ENCODE measurements at places on chromosomes 5 and 9. TPM values are rescaled to one million over a fixed set of nuclear protein-coding genes. Genes with fewer than 3 reads are reported as not detected.

The KCNV2 gene
- not detected for total RNA-seq

The SMIM33 gene
- not detected for total RNA-seq

The AUH gene
- 8.7 TPM for total RNA-seq

The FRMPD1 gene
- not detected for total RNA-seq

The PAIP1 gene
- total RNA-seq = 117 TPM

The SPATA31A3 gene
- total RNA-seq = not detected

DNA sequence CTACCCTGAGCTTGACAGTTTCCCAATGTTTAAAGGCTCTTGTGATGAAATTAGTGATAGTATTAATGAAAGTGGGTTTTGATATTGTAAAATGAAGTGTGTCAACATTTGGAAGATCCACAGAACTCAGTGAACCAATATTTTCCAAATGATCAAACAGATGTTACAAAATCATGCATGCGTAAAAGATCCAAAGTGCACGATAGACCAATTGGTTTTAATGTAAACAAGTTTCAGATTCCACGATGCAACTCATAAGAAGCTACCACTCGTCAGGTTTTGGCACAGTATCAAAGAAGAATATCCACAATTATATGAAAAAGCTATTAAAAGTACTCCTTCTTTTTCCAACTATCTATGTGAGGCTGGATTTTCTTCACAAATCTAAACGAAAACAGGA lies 82.3 kb downstream of the SLC38A9 start:
- no peak for DNase-seq
- no peak overlapping the region for H3K4me3 ChIP-seq
- no peak overlapping the region for H3K27ac ChIP-seq

- H3K4me3 ChIP-seq = no peak overlapping the region
- H3K27ac ChIP-seq = no peak overlapping the region
- peak; percentile 45 for DNase-seq
Measured at GRCh38 chr9:129278391-129279237, 100.6 kb upstream of the IER5L start.

GRCh38 chr5:94240993-94241651 lies 377.3 kb downstream of the KIAA0825 start:
- H3K27ac ChIP-seq = peak overlapping the region; percentile 59
- H3K27me3 ChIP-seq = no peaks in the 10 kb centered on the region
- H3K36me3 ChIP-seq = no peaks in the 10 kb centered on the region
- peak; percentile 73 for DNase-seq
- peak overlapping the region; percentile 20 for H3K4me3 ChIP-seq

- H3K36me3 ChIP-seq = 0 out of 2 replicates have a peak, but pooled peaks cover 3% of the 10 kb centered on the region
- H3K27ac ChIP-seq = no peak overlapping the region
- no peak overlapping the region for H3K4me3 ChIP-seq
- H3K27me3 ChIP-seq = no peaks in the 10 kb centered on the region
- H3K4me1 ChIP-seq = peaks cover 10% of the 10 kb centered on the region
Measured at GRCh38 chr9:33019797-33020196, 5.3 kb upstream of the DNAJA1 start.

- no peak for DNase-seq
- no peaks in the 10 kb centered on the region for H3K36me3 ChIP-seq
- H3K4me1 ChIP-seq = peaks cover 10% of the 10 kb centered on the region
- no peak overlapping the region for H3K27ac ChIP-seq
- H3K27me3 ChIP-seq = no peaks in the 10 kb centered on the region
Measured at GRCh38 chr5:157913575-157913974, 54.6 kb upstream of the CLINT1 start.

DNA sequence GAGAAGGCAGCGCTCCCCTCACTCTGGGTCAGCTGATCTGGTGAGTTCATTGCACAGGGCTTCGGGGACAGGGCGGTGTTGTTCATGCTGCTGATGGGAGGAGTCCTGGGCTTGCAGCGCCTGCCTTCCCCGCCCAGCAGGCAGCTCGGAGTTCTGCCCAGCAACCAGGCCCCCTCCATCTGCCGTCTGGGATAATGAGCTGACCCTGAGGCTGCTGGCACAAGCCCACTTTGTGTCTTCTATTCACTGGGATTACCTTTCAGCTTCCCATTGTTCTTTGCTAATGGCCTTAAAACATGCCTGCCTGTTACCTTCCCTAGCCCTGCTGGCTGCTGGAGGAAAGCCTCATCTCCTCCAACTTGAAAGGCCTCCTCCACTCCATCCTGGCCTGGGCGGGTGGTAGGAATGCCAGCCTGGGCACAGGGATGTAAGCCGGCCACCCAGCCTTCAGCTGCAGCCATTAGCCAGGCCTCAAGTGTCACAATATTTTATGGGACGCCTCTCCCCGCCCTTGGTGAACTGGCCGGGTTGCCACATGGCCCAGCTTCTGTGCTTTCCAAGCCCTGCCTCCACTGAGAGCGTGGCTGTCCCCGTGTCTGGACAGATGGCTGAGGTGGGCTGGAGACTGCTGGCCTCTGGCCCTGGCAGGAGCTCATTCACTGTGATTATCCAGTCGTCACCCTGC lies 70.4 kb downstream of the GADD45G start:
- no peaks in the 10 kb centered on the region for H3K4me1 ChIP-seq
- DNase-seq = peak; percentile 20
- H3K27ac ChIP-seq = no peak overlapping the region

DNA sequence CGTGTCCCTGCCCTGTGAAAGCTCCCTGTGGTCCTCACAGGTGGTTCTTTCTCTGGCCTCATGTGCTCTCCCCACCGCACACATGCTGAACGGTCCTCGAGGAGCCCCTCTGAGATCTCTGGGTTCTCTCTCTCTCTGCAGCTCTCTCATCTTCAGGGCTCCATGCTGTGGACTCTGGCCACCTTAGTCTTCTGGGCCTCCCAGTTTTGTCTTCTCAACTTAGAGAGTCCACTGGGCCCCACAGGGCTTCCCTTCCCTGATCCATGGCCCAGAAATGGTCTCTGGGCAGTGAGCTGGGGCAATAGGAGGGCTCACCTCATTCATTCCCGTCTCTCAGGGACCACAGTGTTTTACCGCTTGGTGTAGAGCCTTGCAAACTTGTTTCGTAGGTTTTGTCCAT lies 26.4 kb downstream of the FGD3 start:
- no peaks in the 10 kb centered on the region for H3K4me1 ChIP-seq
- H3K27me3 ChIP-seq = no peaks in the 10 kb centered on the region
- DNase-seq = no peak
- no peaks in the 10 kb centered on the region for H3K36me3 ChIP-seq
- H3K4me3 ChIP-seq = no peak overlapping the region
- no peak overlapping the region for H3K27ac ChIP-seq

DNA sequence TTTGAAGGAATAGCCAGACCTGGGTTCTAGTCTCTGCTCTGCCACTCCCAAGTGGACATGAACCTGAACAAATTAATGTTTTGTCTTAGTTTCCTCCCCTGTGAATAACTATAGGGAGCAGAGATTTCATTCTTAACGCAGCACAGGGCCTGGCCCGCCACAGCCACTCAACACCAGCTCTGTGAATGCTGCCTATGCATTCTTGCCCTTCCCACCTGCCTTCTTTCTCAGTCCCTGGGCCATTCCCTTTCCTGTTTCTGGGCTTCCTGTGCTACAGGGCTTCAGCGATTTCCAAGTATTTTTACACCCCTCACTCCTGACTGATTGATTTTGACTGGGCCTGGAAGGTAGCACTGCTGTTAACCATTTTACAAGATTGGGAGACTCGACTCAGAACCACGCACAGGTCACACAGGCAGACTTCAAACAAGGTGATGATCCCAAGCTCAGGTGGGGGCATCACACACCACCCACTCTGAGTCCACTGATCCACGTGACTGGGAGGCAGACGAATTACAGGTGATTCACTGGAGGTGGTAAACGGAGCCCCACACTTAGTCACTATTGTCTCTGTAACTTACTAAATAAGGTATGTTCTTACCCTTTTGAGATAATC lies 21.4 kb downstream of the PTPN3 start:
- H3K36me3 ChIP-seq = no peaks in the 10 kb centered on the region
- H3K27ac ChIP-seq = no peak overlapping the region
- DNase-seq = no peak
- no peaks in the 10 kb centered on the region for H3K4me1 ChIP-seq

DNA sequence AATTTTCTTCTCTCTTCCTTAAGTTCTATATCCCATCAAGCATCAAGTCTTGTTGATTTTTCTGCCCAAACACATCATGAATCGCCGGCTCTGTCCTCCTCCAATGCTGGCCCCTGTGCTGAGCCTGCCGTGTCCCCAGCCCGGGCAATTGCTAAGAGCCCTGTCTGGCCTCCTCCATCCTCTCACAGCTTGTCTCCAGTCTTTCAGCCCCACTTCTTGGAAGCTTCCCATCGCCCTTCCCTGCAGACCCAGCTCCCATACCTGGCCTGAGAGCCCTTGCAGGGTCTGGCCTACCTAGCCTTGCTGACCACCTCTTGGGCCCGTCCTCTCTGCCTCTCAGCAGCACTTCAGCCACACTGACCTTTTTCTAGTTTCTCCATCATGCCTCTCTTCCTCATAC lies 61.9 kb downstream of the COL15A1 start:
- DNase-seq = no peak
- H3K4me3 ChIP-seq = no peak overlapping the region
- no peak overlapping the region for H3K27ac ChIP-seq
- H3K27me3 ChIP-seq = no peaks in the 10 kb centered on the region

GRCh38 chr5:44367203-44367602 lies 22.0 kb downstream of the FGF10 start:
- H3K4me1 ChIP-seq = 0 out of 2 replicates have a peak, but pooled peaks cover 3% of the 10 kb centered on the region
- no peak for DNase-seq
- no peak overlapping the region for H3K27ac ChIP-seq
- H3K4me3 ChIP-seq = no peak overlapping the region

- H3K4me1 ChIP-seq = peaks cover 20% of the 10 kb centered on the region
- no peak for DNase-seq
- H3K27me3 ChIP-seq = no peaks in the 10 kb centered on the region
- H3K36me3 ChIP-seq = peaks cover 35% of the 10 kb centered on the region
- H3K4me3 ChIP-seq = no peak overlapping the region
Measured at GRCh38 chr9:121328876-121329681, 41.0 kb downstream of the STOM start.

GRCh38 chr9:84371737-84372136 lies 31.2 kb upstream of the SLC28A3 start:
- no peaks in the 10 kb centered on the region for H3K36me3 ChIP-seq
- H3K4me1 ChIP-seq = peaks cover 30% of the 10 kb centered on the region
- H3K27me3 ChIP-seq = no peaks in the 10 kb centered on the region
- peak; percentile 97 for DNase-seq
- H3K4me3 ChIP-seq = peak overlapping the region; percentile 19

- no peak for DNase-seq
- H3K4me1 ChIP-seq = no peaks in the 10 kb centered on the region
- no peaks in the 10 kb centered on the region for H3K27me3 ChIP-seq
Measured at GRCh38 chr9:133768859-133769510, 30.8 kb upstream of the SARDH start.

- H3K27ac ChIP-seq = no peak overlapping the region
- no peak overlapping the region for H3K4me3 ChIP-seq
- no peak for DNase-seq
- no peaks in the 10 kb centered on the region for H3K4me1 ChIP-seq
Measured at GRCh38 chr5:56873056-56873455, 36.3 kb upstream of the SETD9 start.

DNA sequence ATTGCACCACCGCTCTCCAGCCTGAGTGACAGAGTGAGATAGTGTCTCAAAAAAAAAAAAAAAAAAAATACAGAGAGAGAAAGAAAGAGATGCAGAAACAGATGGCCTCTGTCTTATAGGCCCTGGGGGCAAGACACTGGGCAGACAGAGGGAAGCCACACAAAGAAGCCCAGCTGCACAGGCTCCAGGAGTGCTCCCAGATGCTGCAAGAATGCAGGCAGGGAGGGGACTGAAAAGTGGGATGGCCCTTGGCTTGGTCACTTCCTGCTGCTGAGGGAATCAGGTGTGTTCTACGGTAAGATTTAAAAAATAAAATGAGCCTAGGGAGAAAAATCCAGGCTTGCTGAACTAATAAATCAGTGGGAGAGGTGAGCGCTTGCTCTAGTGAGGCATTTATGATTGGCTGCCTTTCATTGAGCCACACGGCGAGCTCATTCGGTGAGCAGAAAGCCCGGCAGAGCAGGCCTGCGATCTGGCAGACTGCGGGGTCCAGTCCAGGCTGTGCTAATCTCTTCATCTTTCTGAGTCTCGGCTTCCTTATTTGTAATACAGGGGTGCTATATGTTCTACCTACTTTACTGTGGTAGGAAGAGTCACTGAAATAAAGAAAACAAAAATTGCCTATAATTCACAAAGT lies 80.6 kb downstream of the RAD23B start:
- H3K4me1 ChIP-seq = no peaks in the 10 kb centered on the region
- H3K36me3 ChIP-seq = no peaks in the 10 kb centered on the region
- no peak overlapping the region for H3K27ac ChIP-seq
- DNase-seq = no peak
- no peak overlapping the region for H3K4me3 ChIP-seq

GRCh38 chr5:132428484-132429462 lies 59.3 kb downstream of the SLC22A5 start:
- H3K27ac ChIP-seq = no peak overlapping the region
- H3K4me3 ChIP-seq = no peak overlapping the region
- H3K27me3 ChIP-seq = no peaks in the 10 kb centered on the region
- peak; percentile 84 for DNase-seq

GRCh38 chr5:172282272-172283019 lies 1.1 kb downstream of the UBTD2 start:
- peak; percentile 67 for DNase-seq
- no peaks in the 10 kb centered on the region for H3K27me3 ChIP-seq
- peaks cover 27% of the 10 kb centered on the region for H3K4me1 ChIP-seq

- H3K4me1 ChIP-seq = peaks cover 52% of the 10 kb centered on the region
- peaks cover 4% of the 10 kb centered on the region for H3K36me3 ChIP-seq
- peak overlapping the region; percentile 36 for H3K4me3 ChIP-seq
- no peaks in the 10 kb centered on the region for H3K27me3 ChIP-seq
Measured at GRCh38 chr9:134648701-134649530, 7.3 kb downstream of the COL5A1 start.

DNA sequence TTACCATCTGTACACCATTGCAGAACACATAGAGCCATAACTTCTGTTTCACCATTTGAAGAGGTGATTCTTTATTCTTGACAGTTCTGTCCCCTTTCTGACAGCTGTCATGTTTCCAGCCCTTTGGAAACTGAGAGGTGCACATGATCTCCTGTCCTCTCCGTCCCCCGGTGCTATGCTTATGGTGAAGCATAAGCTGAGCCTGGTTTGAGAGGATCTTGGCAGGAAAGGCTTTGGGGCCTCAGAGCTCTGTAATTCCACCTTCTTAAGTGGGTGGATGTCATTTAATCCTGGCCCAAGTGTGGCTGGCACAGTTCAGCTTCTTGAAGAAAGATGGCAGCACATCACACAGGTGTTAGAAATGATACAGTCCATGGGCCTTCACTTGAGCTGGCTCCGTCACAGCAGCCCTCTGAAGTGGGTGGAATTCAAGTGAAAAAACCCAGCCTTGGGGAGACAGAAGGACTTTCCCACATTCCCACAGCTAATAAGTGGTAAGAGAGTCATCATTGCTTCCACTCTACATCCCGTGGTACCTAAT lies 30.7 kb upstream of the GRPEL2 start:
- no peak for DNase-seq
- H3K27ac ChIP-seq = no peak overlapping the region
- H3K4me1 ChIP-seq = no peaks in the 10 kb centered on the region
- no peaks in the 10 kb centered on the region for H3K36me3 ChIP-seq
- no peak overlapping the region for H3K4me3 ChIP-seq
